Right lung (tissue), 10 donors: ENCODE measurements at places on chromosomes 13 and 19.
A peak's percentile ranks its signal among the peaks of the same experiment; 100 is the strongest.

DNA sequence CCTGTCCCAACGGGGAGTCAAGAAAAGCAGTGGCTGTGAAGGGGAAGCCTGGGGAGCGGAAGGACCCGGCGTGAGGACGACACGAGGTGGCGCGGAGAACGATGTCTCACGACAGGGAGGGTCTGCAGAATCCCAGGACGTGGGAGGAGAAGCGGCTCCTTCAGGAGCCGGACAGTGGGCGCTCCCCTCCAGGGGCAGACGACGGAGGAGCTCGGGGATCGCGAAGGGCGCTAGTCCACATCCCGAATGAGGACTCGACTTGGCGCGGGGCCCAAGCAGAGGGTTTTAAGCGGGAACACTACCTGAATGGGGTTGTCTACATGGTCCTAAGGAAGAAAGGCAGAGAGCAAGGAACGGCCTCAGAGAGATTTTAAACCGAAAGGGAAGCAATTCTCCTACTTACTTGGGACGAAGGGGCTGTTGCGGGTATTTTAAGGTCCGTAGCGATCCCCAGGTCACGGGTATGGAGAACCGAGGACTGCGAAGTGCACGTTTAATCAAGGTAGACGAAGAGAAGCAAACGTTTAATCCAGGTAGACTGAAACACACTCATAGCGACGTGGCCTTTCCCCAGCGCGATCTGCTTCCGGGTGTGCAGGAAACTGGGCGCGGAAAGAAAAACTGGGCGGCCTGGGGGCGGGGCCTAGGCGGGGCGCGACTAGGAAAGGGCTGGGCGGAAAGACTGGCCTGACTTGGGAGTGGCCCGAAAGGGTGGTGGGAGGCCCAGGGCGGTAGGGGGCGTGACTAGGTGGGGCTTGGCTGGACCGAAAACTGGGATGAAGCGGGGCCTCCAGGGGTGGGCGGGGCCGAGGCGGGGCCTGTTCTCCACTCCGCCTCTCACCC, at the start of gene ZNF841:
ZNF841 (minus strand) TSS at position 594 of the 843 bp plus-strand sequence. CDS start 10,964 bp downstream, outside the sequence.
- peak; percentile 86 for DNase-seq

- DNase-seq: no peak
Measured at GRCh38 chr19:18596752-18597157, 8.2 kb downstream of the REX1BD start.

DNA sequence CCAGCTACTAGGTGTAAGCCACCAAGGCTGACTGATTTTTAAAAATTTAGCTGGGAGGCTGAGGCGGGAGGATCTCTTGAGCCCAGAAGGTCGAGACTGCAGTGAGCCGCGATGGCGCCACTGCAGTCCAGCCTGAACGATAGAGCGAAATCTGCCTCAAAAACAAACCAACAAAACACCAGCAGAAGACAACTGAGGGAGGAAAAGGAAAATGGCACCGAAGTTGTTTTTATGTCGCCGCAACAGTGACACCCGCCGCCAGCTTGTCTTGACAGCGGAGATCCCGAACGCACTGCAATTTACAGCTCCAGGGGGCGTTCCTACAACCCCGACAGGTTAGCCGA, 298 bp upstream of the FAM98C start:
- DNase-seq: no peak

GRCh38 chr13:111330066-111330610, 9.7 kb downstream of the TEX29 start:
- DNase-seq: peak; percentile 27

DNA sequence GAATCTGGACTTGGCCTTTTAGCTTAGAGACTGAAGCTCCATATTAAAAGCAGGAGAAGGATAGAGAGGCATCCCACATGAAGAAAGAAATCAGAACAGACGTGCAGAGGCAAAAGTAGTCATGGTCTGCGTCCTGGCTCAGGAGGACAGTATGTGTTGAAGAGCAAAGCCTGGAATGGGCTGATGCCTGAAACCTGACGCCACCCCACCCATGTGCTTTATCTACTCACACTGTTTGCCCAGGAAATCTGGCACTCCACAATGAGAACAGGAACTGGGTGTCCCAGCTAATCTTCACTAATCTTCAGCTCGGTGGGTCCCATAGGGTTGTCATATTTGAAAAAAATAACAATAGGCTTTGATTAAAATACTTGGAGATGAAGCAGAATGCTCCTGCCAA, 549.0 kb upstream of the GPC6 start:
- DNase-seq: no peak

GRCh38 chr19:28634019-28634328, 579.0 kb downstream of the UQCRFS1 start:
- no peak for DNase-seq

- no peak for DNase-seq
Measured at GRCh38 chr19:9721861-9722260, 46.7 kb downstream of the ZNF846 start.
